EL (cell line): ENCODE measurements at places on chromosomes 2 and 18.
A peak's percentile ranks its signal among the peaks of the same experiment; 100 is the strongest.

DNA sequence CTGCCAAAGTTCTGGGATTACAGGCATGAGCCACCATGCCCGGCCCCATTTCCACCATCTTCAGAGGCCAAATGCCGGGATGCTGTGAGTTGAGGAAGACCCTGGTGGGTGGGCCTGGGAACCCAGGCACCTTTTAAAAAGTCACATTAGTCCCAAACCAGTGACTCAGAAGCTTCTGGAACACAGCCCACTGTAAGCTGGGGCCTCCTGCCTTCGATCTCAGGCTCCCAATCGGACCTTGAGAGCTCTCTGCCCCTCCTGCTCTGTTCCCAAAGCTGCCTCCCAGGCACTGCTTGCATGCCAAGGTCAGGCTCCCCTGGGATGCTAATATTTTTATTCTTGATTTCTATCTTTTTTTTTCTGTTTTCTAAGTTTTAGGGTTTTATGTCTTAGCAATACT lies 4.2 kb downstream of the ADCY3 start:
- DNase-seq: no peak

GRCh38 chr18:4276953-4277585 lies 178.0 kb downstream of the DLGAP1 start:
- no peak for DNase-seq

- no peak for DNase-seq
These were observed 40.5 kb downstream of the SCN9A start for GRCh38 chr2:166335284-166335683.

DNA sequence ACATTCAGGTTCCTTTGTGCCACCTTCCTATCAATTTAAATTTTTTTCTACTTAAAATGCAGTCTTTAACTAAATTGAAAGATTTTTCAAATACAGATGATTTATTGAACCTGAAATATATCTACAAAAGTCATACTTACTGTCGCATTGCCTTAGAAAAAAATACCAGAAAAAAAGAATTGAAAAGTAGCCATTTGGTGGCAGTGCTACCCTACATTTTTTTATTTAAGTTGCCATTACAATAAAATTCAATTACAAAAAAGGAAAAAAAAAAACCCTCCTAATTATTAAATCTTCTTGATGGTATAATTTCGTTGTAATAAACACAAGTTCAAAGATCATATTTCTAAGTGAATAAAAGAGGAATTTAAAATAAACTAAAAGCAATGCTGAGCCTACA lies 43.4 kb downstream of the DSC3 start:
- DNase-seq: no peak

GRCh38 chr2:85747441-85747840 lies 6.3 kb upstream of the ATOH8 start:
- DNase-seq: no peak

GRCh38 chr2:127419448-127420038 lies 1.3 kb downstream of the PROC start:
- no peak for DNase-seq

GRCh38 chr2:71813315-71813714 lies 334.3 kb downstream of the CYP26B1 start:
- DNase-seq: no peak

GRCh38 chr2:182682210-182682609 lies 33.8 kb upstream of the DNAJC10 start:
- DNase-seq: no peak

DNA sequence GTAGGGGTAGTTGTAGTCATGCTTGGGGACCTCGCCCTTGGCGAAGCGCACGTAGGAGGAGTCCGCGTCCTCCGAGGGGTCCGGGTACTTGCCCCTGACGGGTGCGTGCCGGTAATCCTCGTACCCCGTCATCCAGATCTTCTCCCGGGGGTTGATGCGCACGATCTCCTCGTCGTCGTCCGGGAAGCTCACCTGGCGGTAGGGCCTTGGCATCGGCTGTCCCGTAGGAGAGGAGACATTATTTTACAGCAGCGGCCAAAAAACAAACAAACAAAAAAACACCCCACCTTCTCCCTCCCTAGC lies 86.3 kb downstream of the ACTR2 start:
- no peak for DNase-seq

DNA sequence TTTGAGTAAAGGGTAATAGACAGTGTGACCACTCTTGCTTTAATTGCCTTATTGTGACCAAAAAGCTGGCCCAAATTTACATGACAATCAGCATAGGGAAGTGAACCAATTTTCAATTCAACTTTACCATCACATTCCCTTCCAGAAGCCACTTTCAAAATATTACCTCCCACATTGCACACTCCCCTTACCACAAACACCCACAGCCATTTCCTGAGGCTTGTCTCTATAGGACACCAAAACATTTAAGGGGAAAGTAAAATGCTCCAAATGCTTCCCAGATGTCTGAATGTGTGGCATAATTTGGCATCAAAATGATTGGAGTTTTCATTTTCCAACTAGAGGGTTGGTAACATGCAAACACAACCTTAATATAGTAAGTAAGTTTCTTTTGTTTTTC lies 616.1 kb downstream of the SLC4A3 start:
- peak; percentile 21 for DNase-seq

GRCh38 chr2:99088017-99088416 lies 53.5 kb upstream of the C2orf15 start:
- no peak for DNase-seq

DNA sequence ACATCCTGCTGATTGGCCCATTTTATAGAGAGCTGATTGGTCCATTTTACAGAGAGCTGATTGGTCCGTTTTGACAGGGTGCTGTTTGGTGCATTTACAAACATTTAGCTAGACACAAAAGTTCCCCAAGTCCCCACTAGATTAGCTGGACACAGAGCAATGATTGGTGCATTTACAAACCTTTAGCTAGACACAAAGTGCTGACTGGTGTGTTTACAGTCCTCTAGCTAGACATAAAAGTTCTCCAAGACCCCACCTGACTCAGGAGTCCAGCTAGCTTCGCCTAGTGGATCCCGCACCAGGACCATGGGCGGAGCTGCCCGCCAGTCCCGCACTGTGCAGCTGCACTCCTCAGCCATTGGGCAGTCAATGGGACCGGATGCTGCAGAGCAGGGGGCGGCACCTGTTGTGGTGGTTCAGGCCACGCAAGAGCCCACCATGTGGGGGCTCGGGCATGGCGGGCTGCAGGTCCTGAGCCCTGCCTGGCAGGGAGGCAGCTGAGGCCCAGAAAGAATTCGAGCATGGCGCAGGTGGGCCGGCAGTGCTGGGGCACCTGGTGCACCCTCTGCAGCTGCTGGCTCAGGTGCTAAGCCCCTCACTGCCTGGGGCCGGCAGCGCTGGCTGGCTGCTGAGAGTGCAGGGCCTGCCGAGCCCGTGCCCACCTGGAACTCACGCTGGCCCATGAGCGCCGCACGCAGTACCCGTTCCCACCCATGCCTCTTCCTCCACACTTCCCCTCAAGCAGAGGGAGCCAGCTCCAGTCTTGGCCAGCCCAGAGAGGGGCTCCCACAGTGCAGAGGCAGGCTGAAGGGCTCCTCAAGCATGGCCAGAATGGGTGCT lies 713.2 kb upstream of the GYPC start:
- no peak for DNase-seq

GRCh38 chr2:9401059-9401547 lies 22.2 kb downstream of the ITGB1BP1 start:
- no peak for DNase-seq

DNA sequence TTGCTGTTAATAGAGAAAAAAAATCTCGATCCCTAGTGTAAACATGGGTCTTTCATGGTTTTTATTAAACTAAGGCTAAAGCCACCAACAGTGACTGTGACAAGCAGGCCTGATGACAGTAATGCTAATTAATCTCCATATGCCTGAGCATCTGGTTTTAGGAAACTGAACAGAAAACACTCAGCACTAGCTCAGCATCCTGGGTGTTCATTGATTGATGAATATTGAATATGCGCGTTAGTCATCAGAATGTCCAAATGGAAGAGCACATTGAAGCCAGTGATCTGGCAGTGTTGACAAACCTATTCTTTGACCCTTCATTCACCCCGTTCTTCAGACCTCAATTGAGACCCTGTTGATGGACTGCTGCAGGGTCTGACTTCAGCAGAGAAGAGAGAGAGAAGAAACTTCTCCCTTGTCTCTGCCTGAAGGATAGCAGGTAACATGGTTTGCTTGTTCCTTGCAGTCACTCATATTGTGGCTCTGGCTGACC lies 283.8 kb downstream of the RDH14 start:
- no peak for DNase-seq

- DNase-seq: peak; percentile 84
These were observed at the start of gene EVA1A for GRCh38 chr2:75560768-75561565. TSS of gene EVA1A (minus strand) at chr2:75560939. CDS start at chr2:75518140, 42,799 bp downstream.

GRCh38 chr2:120261387-120262006 lies 8.8 kb downstream of the RALB start:
- no peak for DNase-seq

GRCh38 chr2:180385601-180386201 lies 378.6 kb upstream of the CWC22 start:
- peak; percentile 66 for DNase-seq

GRCh38 chr2:10732924-10733565 lies 11.6 kb downstream of the ATP6V1C2 start:
- DNase-seq: no peak

- DNase-seq: no peak
These were observed 119.1 kb downstream of the CDC42EP3 start for GRCh38 chr2:37552339-37552738.

- DNase-seq: no peak
These were observed 26.5 kb downstream of the WDR35 start for GRCh38 chr2:19963386-19963785.

DNA sequence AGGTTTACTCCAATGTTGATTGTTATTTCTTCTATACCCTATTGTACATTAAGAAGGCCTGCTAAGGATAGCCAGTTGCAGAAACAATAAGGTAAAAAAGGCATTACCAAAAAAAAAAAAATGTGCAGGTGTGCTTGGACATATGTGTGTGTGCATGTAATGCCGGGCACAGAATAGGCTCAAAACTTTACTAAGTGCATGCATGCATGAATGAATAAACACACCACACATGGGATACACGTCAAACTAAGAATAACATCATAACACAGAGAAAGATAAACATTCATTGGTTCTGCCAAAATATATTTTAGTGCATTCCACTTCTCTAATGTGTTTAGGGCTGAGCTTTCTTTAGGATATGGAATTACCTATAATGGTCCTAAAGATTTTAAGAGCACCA lies 298.2 kb downstream of the TCF4 start:
- DNase-seq: no peak

- no peak for DNase-seq
These were observed 57.4 kb upstream of the RAPH1 start for GRCh38 chr2:203592470-203592869.

DNA sequence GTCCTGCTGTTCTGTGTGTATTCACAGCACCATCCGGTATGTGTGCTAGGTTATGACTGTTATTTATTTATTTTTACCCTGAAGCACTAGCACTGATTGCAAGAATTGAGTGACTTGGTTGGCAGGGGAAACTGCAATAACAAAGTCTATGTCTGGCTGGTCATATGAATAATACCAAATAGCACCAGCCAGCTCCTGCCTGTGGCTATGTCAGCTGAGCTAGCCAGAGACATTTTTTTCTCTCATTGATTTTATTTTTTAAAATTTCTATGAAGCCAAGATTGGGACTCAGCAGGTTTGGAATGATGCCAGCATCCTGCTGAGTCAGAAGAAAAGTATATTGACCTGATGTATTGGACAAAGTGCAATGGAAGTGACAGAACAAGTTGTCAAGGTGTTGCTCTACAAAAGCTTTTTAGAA lies 188.5 kb upstream of the CDH2 start:
- peak; percentile 57 for DNase-seq

DNA sequence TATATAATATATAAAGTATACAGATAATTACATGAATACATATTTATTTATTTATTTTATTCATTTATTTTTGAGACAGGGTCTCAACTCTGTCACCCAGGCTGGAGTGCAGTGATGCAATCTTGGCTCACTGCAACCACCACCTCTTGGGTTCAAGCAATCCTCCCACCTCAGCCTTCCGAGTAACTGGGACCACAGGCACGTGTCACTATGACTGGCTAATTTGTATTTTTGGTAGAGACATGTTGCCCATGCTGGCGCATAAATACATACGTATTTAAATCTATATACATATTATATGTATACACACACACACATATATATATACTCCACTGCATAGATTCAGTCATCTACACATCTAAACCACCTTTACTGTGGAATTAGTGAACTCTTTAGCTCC lies 20.6 kb upstream of the NDUFV2 start:
- DNase-seq: no peak

- no peak for DNase-seq
These were observed 34.7 kb downstream of the PTPN18 start for GRCh38 chr2:130390460-130391057.

- no peak for DNase-seq
These were observed 17.5 kb downstream of the GPR55 start for GRCh38 chr2:230907361-230908091.

DNA sequence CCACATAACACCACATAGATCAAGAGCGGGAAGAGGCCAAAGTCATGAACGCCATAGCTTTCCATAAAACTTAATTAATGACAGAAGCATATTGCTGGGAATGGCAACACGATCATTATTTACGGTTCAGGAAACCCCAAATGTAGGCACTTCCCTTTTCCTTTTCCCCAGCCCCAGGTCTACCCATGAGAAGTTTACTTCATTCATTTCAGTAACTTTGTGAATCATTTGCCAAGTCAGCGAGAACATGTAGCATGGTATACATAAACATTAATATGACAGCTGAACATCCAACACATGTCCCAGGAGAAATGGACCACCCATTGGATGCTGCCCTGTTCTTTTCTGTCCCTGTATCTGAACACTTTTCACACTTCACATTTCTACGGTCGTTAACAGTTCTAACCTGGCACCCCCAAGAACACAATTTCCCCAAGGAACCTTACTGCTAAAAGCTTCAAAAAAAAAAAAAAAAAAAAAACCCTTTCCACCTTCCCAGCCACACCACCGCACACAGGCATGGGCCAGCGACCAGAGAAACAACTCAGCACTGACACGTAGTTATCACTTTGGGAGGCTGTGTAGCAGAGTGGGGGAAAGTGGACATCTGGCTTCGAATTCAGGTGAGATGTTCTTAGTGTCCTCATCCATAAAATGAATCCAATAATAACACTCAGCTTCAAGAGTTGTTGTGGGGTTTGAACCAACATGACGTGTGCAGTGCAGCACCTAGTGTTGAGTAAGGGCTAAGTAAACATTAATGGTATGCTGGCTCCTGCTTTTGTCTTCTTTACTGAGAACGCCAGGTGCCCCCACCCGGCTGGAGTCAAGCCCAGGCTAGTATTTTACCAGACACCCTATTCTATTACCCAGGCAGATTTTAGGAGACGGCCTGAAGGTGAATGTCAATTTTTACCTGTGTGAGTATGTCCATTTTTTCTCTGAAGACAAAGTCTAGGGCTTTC lies 371.5 kb downstream of the LNPK start:
- DNase-seq: no peak

DNA sequence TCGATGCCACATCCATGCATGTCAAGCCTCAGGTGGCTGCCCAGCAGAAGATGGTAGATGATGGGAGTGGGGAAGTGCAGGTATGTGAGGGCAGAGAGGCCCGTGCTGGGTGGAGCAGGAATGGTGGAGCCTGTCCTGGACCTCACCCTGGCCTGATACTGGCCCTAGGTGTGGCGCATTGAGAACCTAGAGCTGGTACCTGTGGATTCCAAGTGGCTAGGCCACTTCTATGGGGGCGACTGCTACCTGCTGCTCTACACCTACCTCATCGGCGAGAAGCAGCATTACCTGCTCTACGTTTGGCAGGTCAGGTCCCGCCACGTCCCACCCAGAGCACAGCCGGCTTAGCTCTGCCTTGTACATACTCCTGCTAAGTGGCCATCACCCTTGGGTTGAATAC lies 13.0 kb downstream of the VIL1 start:
- DNase-seq: no peak
